ENCODE measurements at places on chromosomes 7 and 10. TPM values are rescaled to one million over a fixed set of nuclear protein-coding genes. Genes with fewer than 3 reads are reported as not detected.

DNA sequence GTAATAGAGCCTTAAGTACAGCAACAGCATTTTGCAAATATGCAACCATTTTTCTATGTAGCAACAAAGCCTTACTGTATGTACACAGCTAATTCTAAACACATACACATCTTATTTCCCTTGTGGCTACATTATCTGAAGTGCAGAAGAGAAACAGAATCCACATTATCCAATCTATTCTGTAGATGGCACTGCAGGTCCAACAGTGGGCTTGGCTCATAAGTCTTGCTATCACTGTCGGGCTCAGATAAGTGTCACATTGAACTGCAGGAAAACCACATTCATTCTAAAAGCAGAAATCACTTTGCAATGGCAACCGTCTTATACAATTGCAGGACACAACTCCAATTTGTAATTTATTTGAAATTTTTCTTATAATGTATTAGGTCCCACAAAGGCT lies 109.8 kb upstream of the NOBOX start:
- DNase-seq: peak; percentile 20

The UMAD1 gene
- 24.9 TPM for total RNA-seq

The LAMB1 gene
- total RNA-seq: 332 TPM

The SEC61G gene
- 764 TPM for total RNA-seq

DNA sequence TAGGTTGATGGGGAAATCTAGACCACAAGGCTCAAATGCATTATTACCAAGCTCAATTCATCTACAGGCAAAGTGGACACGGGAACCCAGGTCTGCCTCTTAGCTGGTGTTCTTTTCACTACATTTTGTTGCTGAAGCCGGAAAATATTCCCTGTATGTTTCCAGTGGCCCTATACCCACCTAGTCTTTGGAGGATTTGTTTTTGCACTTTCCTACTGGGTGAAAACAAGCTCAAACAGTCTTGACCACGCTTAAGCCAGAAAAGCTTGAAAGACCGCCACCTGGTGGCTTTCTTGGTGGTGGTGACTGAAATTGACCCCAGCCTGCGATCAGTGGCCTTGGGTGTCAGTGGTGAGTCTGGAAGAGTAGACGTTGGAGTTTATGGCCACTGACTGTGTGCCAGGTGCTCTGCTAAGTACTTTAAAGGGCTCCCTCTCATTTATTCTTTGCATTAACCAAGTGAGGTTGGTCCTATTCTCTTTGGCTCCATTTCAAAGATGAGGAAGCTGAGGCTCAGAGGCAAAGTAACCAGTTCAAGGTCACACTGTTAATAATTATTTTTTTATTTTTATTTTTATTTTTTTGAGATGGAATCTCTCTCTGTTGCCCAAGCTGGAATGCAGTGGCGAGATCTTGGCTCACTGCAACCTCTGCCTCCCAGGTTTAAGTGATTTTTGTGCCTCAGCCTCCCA lies 11.1 kb upstream of the CRTAC1 start:
- DNase-seq: peak; percentile 66

GRCh38 chr7:45031829-45032228 lies 31.8 kb downstream of the CCM2 start:
- DNase-seq: no peak

The SFXN2 gene
- total RNA-seq: 2.3 TPM

Measured in fibroblast of the aortic adventitia (primary cell).